ENCODE measurements at places on chromosomes 7 and 10.

GRCh38 chr7:148041156-148041555, 549.4 kb upstream of the C7orf33 start:
- no peak for DNase-seq

DNA sequence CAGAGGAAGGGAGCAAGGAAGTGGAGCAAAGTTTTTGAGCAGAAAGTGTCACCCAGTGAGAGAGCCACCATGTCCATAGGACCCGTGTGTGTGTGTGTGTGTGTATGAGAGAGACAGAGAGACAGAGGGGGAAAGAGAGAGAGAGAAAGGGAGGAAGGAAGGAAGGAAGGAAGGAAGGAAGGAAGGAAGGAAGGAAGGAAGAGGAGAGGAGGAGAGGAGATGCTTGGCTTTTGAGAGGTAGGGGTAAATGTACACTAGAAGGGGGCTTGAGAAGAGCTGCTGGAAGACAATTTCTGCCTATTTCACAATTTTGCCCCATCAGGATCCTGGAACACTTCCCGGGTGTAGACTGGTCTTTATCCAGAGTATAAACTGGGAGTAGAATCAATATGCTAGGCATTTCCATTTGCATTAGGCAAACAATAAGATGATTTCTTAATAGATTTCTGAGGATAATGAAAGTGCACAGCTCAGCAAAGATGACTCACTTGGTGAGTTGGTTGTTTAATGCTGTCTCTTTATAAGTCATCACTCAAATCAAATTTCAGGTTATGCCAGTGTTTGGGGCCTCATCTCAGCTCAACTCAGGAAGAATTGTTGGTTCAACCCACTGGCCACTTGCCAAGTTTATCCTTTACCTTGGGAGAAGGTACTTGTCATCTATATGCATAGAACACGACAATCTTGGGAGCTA, 70.0 kb upstream of the FAM13C start:
- no peak for DNase-seq

- DNase-seq: peak; percentile 1
Observed at GRCh38 chr7:40015790-40016296, 65.8 kb downstream of the CDK13 start.

DNA sequence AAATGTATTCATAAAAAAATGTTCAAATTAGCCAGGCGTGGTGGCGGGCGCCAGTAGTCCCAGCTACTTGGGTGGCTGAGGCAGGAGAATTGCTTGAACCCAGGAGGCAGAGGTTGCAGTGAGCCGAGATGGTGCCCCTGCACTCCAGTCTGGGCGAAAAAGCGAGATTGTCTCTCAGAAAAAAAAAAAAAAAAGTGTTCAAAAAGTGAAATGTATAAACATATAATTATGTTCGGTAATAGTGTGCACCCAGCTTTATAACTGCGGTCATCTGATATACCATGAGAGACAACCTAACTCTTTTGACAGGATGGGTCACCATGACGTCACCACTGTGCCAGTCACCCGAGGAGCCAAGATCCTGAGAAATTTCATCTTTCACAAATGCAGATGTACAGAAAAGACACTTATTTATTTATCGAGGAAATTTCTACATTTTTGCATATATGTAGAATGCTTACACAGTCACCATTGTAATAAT, 594 bp upstream of the RP9 start:
- no peak for DNase-seq

DNA sequence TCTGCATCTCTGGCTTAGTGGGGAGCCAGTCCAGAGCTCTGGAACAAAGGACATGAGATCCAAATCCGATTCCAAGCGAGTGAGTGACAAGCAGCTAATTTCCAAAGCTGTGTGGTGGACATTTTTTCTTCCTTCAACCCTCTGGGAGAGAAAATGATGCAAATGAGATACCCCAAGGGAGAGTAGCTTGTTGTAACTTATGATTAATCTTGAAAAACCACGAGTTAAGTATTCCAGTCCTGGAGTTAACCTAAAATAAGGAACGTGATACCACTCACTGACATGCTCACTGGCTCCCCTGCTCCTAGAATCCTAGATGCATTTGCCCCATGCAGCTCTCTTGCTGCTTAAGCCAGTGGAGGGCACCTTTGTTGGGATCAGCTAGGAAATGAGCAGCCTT, 116.0 kb upstream of the HABP2 start:
- DNase-seq: no peak

All from HL-60 (cell line).